ENCODE measurements at places on chromosomes 3 and 15.
A peak's percentile ranks its signal among the peaks of the same experiment; 100 is the strongest.

DNA sequence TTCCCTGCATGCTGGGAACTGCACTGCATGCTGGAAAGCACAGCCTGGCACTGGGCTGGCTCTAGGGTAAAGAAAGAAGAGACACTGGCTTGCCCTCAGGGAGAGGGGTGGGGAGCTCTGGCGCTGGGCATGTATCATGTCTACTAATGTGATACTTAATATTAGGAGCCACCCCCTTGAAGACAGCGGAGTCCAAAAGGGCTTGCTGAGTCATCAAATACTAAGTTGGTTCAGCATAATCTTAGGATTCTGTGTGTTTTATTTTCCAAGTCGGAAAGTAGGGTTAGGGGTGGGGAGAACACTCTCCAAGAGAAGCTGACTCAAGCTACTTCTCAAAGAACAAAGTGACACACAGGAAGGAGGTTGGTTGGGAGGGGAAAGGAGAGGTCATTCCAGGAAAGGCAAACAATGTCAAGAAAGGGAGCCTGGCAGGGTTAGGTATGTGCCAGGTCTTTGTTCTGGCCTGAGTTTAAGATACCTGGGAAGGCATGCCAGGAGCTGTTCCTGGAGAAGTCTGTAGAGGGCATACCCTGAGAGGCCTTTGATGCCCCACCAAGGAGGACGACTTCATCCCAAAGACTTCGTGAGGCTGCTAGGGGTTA is 237.8 kb upstream of the NR2E3 start:
- DNase-seq: no peak

DNA sequence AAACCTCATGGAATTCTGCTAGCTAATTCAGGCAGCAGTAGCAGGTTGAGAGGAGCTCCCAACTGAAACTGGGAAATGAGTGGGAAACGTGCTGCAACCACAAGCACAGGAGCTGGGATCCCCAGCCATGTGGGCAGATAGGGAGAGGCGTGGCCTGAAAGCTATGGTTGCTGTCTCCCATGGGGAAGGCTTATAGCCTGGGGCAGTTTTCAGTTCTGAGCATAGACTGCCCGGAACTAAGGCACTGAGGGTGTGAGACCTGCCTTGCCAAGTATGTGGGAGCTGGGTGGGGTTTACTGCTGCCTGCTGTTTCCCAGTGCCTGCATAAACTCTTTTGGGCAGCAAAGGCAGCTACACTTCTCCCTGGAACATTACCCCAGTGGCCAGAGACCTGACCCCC is 229.5 kb downstream of the TUSC7 start:
- DNase-seq: no peak

- no peak for DNase-seq
Measured at GRCh38 chr3:71171247-71171646, 412.3 kb downstream of the FOXP1 start.

DNA sequence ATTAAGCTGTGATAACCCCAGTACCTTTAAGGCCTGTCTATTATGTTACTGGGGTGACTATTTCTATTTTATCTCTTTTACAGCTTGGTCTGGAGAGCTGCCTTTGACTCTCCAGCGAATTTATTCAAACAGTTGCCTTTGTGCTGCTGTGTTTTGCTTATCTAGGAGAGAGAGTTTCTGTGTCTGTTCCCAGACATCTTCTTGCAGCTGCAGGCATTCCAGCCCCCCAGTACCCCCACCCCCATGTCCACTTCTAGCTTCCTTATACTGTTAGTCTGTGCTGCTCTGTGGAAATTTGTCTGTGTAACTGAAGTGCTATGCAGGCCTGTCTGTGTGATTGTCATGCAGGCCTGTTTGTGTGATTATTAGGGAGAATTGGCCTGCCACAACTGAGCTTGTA is 713.7 kb upstream of the SEMA6D start:
- DNase-seq: no peak

DNA sequence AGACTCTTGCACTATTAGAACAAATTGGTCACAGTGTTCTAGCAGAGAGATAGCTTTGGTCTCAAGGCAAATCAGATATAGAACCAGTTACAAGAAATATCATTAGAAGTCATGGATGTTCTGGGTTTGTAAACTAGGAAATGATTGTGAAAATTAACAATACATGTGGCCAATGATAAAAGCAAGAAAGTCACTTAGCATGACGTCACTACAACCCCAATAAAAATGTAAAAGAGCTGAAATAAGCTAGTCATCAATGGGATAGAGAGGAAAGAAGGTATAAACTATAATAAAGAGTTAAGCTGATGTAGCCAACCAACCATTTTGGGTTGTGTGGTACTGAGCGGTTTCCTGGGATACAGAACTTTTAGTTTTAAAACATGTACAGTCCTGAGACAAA is 32.1 kb upstream of the KCNH8 start:
- DNase-seq: no peak

- DNase-seq: peak; percentile 77
Measured at GRCh38 chr15:73697033-73697467, 12.9 kb downstream of the CD276 start.

DNA sequence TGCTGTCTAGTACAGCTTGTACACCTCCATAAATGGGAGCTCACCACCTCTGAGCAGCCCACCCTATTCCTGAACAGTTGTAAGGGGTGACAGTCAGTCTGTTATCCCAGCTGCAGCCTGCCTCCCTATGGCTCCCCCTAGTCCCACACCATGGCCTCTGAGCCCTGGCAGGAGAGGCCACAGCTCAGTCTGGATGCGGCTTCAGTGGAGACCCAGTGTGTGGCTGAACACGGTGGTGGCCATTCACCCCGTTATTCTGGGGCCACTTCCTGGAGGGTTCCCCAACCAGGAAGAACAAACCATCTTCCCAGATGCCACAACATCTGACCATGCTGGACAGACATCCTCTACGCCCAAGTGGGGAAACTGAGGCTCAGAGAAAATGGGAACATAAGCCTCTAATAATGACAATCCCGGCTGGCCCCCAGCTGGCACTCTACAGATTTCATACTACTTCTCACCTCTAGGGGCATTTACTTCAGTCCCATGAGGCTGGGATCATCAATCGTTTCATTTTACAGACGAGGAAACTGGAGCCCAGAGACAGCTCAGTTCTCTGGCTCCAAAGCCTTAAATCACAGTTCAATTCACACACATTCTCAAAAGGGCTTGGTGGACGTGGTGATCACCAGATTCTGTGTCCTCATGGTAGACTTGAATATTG is 9.2 kb upstream of the GRIP2 start:
- peak; percentile 65 for DNase-seq

- DNase-seq: peak; percentile 36
Measured at GRCh38 chr3:190585805-190586630, 72.1 kb downstream of the IL1RAP start.

DNA sequence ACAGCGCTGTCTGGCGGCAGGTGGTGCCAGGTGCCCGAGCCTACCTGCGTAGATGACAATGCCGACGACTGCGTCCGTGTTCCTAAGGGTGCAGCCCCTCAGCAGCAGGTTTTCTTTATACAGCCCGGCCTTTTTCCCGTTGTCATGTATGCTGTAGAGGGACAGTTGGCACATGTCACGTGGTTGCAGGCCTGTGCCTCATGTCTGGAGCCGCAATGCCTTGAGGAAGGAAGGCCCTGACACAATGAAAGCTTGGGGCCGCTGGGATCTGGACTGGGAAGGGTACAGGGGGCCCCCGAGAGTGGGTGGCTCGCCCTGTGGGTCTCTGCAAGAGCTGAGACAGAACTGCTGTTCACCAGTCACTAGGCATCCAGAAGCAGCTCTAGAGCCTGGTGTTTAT is 136.0 kb downstream of the ATP10A start:
- no peak for DNase-seq

DNA sequence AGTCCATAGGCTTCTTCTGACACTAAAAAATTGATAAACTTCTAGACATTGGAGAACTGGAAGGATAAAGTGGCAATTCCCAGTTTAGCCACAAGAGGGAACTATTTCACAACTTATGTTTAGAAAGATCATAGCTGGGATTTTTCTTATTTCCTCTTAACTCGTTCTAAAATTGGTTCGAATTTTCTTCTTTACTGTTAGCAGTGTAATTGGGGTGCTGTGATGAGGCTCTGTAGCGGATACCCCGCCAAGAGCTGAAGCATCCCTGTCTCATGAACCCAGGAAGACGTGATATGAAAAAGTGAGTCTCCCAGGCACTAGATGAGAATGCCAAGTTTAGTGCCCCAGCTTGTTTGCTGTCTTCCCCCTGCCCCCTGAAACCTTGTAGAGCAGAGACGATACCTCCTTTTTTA is 85.1 kb downstream of the PDCD6IP start:
- DNase-seq: peak; percentile 80

DNA sequence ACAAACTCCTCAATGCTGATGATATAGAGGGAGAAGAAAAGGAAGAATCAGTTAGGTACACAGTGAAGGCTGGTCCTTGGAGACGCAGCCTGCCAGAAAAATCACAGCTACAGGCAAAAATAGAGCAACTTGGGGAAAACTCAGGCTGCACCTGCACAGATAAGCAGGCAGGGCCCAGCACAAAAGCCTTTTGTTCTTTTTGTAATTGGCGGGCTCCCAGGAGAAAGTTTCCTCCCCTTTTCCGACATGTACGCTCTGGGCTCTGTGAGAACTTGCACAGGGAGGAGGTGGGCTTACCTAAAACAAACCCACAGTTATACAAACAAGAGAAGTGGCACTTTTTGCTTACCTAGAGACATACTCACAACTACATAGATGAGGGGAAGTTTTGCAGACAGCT is 813.4 kb upstream of the EPHA6 start:
- DNase-seq: no peak

DNA sequence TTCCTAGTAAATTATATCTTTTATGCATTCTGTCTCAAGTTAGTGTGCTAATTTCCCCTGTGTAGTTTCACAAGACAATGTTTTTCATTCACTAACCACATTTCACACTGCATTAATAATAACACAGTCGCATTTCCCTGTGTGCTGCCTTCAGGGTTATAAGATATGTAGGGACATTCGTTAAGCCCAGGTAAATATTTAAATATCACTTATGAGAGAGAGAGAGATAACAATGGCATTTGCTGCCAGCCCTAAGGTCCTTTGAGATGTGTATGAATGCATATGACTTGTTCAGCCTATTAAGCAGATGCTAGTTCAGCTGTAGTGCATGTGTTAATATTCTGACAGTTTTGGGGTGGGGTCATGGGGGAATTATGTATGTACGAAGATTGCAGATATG is 876.7 kb downstream of the NAALADL2 start:
- no peak for DNase-seq

DNA sequence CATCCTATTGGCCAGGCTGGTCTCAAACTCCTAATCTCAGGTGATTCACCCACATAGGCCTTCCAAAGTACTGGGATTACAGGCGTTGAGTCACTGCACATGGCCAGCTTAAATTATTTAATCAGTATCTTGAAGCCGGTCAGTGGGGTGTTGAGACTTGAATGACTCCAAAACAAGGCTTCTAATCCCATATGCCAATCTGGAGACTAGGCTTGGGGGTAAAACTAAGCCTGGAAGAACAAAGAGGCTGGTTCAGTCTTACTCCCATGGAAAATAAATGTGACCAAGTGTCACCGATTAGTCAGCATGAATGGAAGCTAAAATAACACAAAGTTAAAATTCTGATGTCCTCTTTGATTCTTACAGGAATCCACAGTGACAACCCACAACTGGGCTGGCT is 509.1 kb downstream of the FOXP1 start:
- DNase-seq: no peak

- DNase-seq: peak; percentile 51
Measured at GRCh38 chr3:157110761-157111278, 49.1 kb downstream of the CCNL1 start.

DNA sequence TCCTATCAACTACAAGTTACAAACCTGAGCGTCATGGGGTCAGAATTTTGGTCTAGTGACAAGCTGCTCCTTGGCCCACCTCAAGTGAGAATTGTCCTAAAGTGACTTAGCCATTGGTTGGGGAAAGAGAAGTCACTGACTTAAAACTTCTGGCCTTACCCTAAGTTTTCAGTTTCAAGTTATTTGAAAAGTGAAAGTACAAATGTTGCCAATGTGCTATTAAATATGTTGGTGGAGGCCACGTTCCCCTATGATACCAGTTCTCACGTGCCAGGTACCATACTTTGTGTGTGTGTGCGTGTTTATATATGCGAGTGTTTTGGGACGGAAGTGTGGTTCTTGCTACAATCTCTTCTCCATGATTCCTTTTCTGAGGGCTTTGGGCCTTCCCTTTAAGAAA is 22.6 kb upstream of the RASGRP1 start:
- no peak for DNase-seq

DNA sequence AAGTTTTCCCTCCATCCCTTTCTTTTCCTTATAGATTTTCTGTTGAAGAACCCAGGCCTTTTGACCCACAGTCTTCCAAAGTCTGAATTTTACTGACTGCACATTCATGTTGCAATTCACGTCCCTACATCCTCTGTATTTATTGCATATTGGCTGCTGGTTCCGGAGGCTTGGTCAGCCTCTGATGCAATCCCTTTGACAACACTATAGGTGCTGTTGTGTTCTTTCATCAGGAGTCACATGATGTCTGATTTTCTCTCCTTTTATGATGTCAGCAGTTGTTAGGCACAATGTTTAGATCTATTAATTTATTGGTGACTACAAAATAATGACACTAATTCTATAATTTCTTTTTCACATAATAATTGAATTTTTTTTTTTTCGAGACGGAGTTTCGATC is 8.7 kb downstream of the CYP1A1 start:
- DNase-seq: no peak

GRCh38 chr3:146189519-146190173 is 28.7 kb upstream of the PLOD2 start:
- DNase-seq: peak; percentile 81

GRCh38 chr15:74418575-74419338 is 15.0 kb downstream of the SEMA7A start:
- no peak for DNase-seq

- DNase-seq: no peak
Measured at GRCh38 chr3:12303534-12303933, 14.7 kb downstream of the PPARG start.

- no peak for DNase-seq
Measured at GRCh38 chr3:44867421-44868111, 5.9 kb downstream of the TMEM42 start.

- no peak for DNase-seq
Measured at GRCh38 chr3:156321945-156322344, 201.6 kb downstream of the KCNAB1 start.

- no peak for DNase-seq
Measured at GRCh38 chr15:86164232-86164898, 84.7 kb downstream of the AGBL1 start.

DNA sequence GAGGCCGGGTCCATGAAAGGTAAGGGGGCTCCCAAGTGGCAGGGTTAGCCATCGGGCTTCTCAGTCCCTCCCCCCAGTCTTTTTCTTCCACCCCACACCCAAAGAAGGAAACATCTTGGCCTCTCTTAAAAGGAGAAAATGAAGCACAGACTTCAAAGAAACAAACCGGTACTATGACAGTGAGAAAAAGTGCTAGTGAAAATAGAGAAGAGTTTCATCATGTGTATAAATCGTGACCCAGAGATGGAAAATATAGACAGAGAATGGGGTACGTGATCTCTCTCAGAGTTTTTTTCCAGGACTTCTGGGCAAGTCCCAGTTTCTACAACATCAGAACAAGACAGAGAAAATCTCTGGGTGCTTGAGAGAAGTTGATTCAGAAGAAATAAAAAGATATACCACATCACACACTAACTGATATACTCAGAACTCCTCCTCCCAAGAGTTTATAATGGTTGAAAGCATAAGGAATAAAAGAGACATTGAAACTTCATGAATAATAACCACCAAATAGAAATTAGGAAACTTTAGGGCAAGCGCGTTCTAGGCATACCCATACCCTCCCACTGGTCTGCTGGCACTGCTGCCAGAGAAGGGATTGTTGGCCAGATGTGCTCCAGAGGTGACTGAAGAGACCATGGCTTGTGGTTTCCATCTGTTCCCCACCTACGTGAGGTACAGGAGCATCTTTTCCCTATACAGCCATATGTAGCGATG is 318.9 kb upstream of the CHRM5 start:
- DNase-seq: no peak
